ENCODE measurements at places on chromosomes 7 and 10.
A peak's percentile ranks its signal among the peaks of the same experiment; 100 is the strongest.

DNA sequence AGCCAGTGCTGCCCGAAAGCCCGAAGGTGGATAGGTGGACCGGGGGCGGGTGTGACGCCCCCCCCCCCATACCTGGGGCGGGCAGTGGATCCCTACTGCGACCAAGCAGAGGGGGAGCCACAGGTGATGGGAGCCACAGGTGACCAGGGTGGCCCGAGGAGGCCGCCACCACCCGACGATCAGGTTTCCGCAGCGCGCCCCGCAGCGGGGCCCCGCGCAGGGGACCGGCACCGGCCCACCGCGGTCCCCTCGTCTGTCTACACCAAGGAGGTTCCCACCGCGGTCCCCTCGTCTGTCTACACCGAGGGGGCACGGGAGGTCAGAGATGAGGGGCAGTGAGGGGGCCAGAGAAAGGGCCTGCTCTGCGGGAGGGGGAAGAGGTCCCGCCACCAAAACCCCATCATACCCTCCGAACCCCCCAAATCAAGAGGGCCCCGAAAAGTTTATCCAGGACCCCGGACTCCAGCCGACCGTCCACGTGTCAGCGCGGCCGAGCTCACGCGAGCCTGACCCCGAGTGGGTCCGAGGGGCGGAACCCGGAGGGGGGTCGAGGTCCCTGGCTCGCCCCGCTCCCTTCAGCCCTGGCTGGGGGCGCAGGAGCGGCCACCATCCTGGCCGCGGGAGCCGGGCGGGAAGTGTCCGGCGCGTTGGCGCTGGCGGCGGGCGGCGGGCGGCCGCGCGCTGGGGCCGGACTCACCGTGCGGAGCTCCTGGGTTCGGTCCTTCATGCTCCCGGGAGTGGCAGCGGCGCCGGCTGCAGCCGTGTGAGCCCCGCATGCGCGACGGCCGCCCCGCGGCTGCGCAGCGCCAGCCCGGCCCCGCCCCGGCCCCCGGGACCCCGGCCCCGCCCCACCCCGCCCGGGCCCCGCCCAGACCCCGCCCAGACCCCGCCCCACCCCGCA, at the start of gene STX1A:
Gene STX1A, minus strand, starts transcription at position 765 of the 901 bp plus-strand sequence. Its CDS starts 38 bp downstream, at position 727.
- DNase-seq, result no peak

GRCh38 chr7:45525057-45525456, 49.1 kb upstream of the ADCY1 start:
- DNase-seq, result no peak

GRCh38 chr7:129829737-129830631, 122.8 kb downstream of the UBE2H start:
- peak; percentile 41 for DNase-seq

DNA sequence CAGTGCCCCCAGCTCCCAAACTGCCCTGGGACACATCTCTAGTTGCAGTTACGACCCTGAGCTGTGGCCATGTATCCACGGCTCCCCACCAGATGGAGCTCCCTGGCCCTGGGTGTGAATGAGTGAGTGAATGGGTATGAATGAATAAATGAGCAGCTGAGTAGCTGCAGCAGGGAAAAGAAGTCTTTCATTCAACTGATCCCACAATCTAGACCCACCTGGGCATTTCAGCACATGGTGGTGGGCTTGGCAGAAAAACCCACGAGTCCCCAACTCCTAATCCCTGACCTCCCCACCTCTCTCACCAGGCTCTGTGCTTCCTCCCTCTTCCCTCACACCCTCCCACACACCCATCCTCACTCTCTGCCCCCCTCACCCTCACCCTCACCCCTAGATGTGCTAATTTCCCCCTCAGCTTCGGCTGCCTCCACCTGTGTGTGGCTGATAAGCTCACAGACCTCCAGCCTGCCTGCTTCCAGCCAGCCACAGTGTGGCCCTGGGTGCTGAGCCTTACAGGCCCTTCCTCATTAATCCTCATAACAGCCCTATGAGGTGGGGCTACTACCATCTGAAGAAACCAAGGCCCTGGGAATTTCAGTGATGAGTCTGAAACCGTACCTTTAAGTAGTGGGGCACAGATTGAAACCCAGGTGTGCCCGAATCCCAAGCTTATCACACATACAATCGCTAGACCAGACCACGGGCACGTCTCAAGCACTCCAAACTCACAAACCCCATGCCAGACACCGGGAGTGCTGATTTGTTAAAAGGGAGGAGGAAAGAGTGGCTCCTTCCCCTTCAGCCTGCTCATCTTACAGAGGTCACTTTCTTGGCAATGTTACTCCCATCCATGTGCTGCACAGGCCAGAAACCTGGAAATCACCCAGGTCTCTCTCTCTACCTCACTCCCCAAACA, 2.2 kb upstream of the ATP6V1F start:
- DNase-seq, result no peak

GRCh38 chr10:89101943-89102342, 105.2 kb downstream of the CH25H start:
- no peak for DNase-seq

DNA sequence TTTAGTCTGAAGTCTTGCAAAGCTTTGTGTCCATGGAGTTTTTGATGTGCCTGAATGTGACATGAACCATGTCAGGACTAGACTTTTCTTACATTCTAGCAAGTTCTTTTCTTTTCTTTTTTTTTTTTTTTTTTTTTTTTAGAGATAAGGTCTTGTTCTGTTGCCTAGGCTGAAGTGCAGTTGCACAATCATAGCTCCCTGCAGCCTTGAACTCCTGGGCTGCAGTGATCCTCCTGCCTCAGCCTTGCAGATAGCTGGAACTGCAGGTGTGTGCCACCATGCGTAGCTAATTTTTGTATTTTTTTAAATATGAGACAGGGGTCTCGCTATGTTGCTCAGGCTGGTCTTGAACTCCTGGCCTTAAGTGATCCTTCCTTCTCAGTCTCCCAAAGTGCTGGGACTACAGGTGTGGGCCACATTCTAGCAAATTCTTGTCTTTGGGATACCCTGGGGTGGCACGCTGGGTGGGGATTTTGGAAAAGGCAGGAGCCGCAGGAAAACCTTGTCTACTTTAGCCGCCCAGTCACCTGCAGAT, 152.8 kb downstream of the SVIL start:
- no peak for DNase-seq

GRCh38 chr10:99941942-99942820, 67.6 kb downstream of the DNMBP start:
- no peak for DNase-seq

All from nucleus accumbens (tissue), 56 donors.